ENCODE measurements at places on chromosomes 5 and 9.

DNA sequence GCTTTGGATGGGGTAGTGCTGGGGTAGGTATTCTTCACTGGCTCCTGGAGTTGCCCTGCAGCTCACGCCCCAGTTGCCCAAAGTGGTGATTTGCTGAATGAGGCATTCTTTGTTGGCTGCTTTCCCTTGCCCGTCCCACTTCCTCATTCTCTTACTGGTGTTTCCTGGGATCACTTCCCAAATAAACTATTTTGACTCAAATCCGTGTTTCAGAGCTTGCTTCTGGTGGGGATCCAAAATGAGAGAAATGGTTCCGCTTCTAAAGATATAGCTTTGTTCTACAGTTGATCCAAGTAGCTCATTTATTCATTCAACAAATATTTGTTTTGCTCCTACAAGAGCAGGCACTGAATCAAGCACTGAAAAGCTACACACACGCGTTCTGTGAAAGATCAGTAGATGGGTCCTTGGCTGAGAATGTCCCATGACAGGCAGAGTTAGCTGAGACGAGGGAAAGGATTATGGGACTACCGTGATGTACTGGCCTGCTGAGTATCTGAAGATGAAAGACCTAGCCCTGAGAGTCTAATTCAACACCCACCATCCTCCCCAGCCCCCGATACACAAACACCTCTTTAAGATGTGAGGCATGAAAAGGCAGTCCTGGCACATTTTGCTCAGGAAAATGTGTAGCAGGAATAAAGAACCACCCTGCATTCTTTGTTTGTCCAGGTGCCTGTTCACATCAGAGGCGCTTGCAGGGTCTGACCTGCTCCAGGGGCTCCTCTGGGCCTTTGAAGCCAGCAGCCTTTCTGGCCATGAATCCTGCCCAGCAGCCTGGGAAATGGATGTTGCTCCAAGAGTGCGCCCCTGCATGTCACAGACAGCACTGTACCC, 143.1 kb upstream of the RANBP3L start:
- no peak for DNase-seq

DNA sequence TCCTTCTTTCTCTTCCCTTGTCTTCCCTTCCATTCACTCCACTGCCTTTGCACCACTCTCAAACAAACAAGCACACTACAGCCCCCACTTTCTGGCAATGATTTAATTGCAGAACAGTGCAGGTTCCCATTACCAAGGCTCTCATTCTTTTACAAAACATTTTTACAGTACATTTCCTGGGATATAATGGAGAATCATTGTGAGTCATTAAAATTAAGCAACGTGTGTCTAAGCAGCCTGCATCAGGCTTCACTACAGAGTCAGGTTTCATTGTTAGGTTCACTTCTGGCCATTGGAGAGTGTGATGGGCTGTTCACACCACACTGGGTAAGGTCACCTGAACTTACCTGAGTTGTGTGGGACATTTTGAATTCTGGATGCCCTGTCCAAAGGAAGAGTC, 303.5 kb downstream of the TRIM32 start:
- DNase-seq, result no peak

GRCh38 chr5:132473019-132473531, 17.5 kb downstream of the IRF1 start:
- DNase-seq, result no peak

- peak; percentile 95 for DNase-seq
Observed at GRCh38 chr9:108444400-108445358, 411.1 kb downstream of the ACTL7B start.

GRCh38 chr5:83530193-83530592, 58.6 kb downstream of the VCAN start:
- peak; percentile 44 for DNase-seq

DNA sequence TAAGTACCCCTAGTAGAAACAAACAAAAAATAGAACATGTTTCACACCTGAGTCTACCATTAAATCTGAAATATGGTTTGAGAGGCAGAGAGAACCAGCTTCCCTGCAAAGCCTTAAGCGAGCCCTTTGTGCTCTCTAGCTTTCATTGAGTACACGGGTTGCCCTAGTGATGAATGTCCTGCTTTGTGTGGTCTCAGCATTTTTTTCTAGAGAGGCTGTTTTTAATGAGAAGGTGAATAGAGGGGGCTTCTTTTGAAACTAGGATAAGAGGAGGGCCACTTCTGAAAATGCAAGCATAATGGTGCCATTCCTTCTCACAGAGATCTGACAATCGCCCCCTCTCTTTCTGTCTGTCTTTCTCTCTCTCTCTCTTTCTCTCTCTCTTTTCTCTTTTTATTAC, 131.3 kb downstream of the MACIR start:
- DNase-seq, result no peak

DNA sequence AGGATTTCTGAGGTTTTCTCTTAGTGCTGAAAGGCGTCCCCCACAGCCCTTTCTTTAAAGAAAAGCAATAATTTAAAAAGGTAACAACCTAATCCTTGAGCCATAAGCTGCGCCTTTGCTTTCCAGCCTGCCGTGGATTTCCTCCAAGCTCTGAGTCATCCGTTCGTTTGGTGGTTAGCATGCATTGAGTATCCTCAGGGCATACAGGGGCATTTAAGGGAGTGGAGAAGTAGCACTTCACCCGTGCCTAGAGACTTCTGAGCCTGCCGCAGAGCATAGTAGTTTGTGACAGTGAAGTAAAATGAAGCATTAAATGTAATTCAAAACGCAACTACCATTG, 892 bp upstream of the TNC start:
- DNase-seq, result peak; percentile 89

DNA sequence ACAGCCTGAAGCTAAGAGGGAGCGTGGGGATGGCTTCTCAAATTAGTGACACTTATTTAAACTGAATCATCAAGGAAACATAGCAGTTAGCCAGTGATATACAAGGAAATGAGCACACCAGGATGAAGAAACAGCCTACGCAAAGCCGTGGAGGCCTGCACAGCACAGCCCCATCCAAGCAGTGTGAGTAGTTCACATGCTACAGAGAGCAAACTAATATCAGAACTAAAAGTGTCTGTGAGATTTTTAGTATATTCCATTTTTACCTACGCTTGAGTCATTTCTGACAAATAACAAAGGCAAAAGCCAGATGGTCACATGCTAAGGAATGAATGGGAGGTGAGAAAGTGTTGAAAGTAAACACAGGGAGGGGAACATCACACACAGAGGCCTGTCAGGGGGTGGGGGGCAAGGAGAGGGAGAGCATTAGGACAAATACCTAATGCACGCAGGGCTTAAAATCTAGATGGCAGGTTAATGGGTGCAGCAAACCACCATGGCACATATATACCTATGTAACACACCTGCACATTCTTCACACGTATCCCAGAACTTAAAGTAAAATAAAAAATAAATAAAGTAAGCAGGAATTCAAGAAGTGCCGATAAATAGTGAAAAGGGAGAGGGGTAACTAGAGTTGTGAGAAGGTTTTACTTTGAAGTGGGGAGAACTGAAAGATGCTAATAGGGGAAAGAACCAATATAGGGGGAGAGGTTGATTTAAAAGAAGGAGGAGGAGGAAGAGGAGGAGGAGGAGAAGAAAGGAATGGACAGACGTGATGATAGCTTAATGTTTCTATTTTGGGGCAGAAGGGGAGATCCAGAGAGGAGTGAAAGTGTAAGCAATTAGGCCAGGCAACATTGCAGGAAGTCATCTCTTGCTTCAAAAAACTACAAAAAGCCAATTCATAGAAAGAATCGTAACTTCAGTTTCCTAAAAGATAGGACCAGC, 100.9 kb upstream of the PTGER4 start:
- peak; percentile 63 for DNase-seq

- DNase-seq, result no peak
Observed at GRCh38 chr5:166639151-166639550, 1652.3 kb upstream of the WWC1 start.

GRCh38 chr5:33490071-33490665, 49.4 kb downstream of the TARS1 start:
- no peak for DNase-seq

- DNase-seq, result no peak
Observed at GRCh38 chr9:89309608-89310474, 1.2 kb upstream of the CKS2 start.

DNA sequence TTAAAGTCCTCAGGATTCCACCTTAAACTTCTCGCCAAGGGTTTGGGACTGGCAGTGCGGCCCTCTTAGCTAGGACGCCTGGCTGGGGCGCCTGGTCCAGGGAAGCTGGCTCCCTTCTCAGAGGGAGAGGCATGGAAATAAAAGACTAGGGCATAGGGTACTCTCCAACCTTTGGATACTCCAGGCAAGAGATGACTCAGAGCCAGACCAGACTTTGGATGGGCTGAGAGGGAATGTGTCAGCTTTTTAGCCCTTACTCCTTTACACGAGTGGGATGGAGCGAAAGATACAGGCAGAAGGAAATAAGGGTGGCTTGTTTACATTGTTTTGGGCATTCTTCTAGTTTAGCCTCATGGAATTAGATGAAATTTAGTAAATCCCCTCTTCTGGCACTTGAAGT, 48.2 kb downstream of the IL31RA start:
- DNase-seq, result peak; percentile 49
